ENCODE measurements at places on chromosomes 11 and 22.
A peak's percentile ranks its signal among the peaks of the same experiment; 100 is the strongest.

GRCh38 chr11:111302298-111302697 is 4.0 kb downstream of the POU2AF3 start:
- DNase-seq, result no peak

DNA sequence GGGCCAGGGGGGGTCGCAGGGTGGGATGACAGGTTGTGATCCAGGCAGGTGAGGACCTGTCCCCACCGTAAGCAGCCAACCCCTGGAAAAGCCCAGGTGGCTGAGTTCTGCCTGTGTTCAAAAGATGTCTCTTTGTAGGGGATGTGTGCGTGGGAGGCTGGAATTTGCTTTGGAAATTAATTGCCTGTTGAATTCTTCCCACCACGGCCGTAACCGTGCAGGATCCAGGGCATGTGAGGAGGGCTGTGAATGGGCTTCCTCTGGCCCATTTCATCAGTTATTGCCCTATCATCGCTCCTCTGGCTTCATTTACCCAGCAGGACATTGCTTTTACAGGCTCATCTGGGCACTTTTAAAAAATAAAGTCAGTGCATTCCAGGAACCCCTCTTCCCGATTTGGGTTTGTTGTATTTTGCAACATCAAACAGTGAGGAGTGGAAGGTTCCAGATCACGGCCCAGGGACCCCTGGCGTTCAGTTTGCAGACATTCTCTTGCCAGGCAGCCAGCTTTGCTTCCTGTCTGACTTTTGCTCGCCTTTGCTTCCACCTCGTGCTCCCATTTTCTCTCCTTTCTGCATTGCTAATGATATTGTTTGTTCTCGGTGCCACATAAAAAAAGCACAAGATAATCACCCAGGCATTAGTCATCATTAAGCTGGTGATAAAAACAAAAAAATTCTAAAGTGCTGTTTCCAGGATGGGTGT is 1306.6 kb downstream of the BRD1 start:
- no peak for DNase-seq

DNA sequence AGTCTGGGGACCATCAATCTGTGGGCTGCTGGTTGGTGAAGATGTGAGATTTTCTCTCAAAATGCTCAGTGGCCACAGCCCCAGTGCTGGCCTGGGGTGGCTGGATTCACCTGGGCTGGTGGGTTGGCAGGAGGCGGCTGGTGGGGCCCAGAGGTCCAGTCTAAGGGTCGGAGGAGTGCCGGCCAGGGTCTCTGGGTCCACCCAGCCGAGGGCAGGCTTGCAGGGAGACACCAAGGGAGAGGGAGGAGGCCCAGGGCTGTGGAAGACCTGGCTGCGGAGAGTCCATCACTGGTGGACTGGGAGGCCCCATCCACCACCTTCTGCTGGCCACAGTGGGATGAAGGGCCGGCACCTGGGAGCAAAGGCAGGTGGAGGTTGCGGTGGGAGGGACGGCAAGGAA is 582 bp upstream of the SHANK3 start:
- no peak for DNase-seq

DNA sequence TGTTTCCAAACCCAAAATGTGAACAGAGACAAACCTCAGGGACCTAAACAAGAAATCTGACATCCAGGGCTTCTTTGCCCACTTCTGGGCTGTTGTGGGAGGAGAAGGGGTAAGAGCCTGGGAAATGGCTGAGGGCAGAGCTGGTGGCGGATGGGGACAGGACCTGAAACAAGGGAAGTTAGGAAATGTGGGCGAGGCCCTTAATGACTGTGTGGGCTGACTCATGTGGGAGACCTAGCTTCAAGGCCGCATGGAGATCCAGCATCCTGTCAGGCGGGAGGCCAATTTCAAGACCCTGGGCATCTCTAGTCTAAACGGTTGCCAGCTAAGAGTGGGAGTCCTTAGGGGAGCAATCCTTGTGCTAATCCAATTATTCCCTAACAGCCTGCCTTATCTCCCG is 2.1 kb upstream of the OAF start:
- DNase-seq, result peak; percentile 63

- DNase-seq, result peak; percentile 92
Observed at GRCh38 chr11:102577182-102577581, 46.6 kb upstream of the MMP7 start.

GRCh38 chr11:30392221-30392784 is 69.4 kb downstream of the ARL14EP start:
- no peak for DNase-seq

- DNase-seq, result no peak
Observed at GRCh38 chr22:29480512-29481264, 670 bp downstream of the NEFH start.

DNA sequence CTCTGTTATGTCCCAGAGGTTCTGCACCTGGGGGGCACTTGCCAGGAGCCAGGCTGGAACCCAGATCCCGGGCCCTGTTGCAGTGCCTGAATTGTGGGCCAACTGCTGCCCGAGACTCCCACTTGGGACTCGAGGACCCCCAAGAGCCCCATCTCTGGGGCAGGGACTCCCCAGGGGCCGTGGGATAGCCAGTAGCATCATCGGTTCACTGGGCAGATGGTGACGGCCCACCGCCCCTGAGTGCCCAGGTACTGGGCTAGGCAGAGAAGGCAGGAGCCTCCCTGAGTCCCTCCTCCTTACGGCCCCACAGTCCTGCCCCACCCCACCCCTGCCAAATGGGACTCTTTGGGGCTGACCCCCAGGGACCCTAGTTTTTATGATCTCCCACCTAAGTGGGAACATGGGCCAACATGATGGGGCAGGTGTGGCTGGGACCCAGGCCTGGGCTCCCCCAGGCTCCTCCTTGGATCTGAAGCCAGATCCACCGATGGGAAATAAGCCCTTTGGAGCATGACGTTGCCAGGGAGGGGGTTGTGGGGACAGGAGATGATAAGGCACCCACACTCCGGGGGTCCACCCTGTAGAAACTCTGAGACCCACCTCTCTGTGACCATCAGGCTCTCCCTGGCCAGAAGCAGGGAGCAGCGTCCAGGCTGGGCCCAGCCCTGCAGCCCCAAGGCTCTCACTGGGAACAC is 94.5 kb upstream of the FGF3 start:
- DNase-seq, result no peak

DNA sequence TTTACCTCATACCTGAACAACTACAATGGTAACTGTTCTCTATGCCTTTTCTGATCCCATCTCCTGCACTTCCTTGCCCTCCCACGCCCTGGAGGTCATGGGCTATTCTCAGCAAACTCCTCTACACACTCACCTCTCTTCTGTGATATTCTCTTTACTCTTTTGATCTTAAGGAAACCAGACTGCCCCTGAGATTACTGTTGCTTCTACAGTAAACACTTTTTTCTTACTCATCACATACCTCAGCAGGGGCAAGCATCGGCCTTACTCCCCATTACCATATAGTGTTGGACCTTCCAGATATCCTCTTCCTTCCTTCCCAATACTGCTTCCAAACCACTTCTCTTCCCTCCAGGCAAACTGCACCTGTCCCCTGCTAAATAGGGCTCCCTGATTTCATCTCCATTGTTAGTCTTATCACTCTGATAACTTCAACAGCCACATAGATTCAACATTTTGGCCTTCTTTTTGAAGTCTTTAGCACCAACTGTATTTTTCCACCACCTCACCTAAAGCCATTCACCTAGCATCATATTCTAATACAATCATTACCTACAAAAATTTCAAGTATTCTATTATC is 141.2 kb downstream of the RBFOX2 start:
- DNase-seq, result no peak

- DNase-seq, result no peak
Observed at GRCh38 chr22:42837556-42837955, 19.5 kb downstream of the ARFGAP3 start.

DNA sequence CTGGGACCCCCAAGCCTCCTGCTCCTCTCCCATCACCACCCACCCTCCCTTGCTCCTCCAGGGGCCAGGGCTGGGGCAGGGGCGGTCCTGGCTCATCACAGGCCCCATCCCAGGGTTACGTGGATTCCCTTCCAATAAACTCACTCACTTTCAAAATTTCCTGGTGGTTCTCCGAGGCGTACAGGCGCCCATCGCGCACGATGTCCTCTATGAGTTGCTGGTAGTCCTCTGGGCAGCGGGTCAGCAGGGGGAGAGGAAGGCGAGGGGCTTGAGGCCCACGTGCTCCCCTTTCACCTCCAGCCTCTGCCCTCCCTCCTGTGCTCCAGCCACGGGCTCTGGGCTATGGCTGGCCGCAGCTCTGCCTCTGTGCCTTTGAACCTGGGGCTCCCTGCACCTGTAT is 20.5 kb upstream of the TTLL12 start:
- no peak for DNase-seq

DNA sequence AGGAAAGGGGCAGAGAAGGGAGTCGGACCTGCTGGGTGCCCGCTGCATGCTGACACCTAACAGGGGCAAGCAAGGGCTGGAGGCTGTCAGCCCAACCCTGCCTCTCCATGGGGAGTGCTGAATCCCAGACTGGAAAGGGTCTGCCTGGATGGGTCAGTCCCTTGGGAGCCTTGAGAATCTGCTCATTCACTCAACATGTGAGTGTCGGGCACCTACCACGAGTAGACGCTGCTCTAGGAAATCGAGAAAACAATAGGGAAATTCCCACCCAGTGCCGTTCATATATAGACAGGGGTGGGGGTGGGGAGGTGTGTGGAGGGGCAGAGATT is 4.4 kb upstream of the CTSD start:
- DNase-seq, result no peak

DNA sequence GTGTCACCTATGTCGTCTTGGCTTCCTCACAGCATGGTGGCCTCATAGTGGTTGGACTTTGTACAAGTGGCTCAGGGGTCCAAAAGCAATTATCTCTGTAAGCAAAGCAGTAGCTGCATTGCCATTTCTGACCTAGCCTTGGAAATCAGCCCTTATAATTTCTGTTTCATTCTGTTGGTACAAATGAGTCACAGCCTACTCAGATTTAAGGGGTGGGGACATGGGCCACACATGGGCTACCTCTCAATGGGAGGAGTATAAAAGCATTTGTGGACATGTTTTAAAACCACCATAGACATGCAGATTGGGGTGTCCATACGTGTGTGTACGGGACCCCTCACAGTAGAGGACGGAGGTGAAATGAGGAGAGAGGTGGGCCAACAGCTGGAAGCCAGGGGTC is 41.6 kb downstream of the CHRDL2 start:
- DNase-seq, result no peak

DNA sequence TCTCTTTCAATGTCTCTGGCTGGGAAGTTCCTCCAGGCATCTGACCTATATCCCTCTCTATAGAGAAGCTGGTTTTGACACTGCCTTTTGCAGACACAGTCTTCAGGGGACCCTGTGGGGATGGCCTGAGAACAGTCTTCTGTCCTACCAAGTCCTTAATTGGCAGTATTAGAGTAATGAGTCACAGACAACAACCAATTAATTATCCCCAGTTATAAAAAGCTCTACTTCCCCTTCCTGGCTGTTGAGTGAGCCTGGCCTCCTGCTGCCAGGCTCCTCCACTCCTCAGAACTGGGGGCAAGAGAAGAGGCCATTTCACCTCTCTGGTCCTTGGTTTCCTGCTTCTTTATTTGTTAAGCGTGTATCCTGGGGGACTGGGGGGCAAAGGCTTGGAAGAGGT is 41.2 kb upstream of the KLHL35 start:
- DNase-seq, result peak; percentile 57

GRCh38 chr11:2296913-2297622 is 4.7 kb downstream of the C11orf21 start:
- no peak for DNase-seq

DNA sequence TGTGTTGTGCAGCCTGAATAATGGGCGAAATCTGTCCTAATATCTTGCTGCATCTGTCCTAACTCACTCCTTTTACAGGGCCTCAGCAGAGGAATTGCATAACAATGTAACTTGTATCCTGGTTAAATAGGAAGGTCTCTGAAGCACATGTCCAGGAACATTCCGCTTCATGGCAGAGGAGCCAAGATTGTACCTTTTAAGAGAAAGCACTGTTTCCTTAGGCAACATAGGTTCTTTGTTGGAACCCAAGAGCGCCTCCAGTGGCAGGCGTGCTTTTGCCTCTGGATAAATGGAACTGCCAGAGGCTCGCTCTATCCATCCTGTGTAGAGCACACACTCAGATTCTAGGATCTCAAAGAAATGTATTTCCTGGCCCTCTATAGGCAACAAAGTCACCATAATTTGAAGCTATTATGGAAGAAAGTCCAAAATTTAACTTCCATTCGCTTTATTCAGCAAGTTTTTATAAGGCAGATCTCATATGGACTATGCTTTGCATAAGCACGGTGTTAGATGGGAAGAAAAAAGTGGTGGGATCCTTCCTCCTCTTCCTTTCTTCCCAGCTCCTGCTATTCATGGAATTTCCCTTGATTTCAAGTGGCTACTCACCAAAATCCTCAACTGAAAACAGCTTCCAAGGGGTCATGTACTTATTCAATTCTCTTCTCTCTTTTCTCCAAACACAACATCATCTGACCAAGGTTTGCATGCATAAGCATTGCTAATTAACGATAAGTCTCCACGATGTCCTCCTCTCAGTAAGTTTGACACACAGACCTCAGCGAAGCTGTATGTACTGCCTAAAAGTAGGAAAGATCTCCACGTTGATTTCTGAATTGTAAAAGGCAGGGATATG is at the start of gene BLID:
Gene BLID, minus strand, starts transcription at position 692 of the 856 bp plus-strand sequence. Its CDS starts 293 bp downstream, at position 399.
- no peak for DNase-seq

GRCh38 chr11:2802389-2803185 is 83.0 kb downstream of the CDKN1C start:
- no peak for DNase-seq

DNA sequence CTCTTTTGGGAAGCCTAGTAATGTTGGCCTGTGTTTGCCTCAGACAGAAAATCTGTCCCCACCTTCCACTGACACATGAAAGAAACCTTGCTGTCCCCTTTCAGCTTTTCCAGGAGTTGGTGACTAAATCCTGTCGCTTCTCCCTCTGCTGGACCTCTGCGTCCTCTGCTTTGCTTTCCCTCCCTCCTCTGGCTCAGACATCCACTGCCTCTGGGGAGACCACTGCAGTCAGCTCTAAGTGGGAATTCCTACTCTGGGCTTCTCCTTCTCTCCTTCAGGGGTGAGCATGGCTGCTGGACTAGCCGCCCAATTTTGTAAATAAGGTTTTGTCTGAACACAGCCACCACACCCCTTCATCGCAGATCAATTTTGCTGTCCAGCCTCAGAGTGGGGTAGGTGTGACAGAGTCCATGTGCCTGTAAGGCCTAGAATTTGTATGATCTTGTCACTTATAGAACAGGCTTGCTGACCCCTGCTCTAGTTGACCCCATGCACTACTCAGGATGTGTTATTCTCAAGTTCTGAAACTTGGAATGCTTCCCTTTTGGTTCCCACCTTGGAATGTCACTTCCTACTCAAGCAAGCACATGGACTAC is 23.0 kb downstream of the LRRC74B start:
- no peak for DNase-seq

- no peak for DNase-seq
Observed at GRCh38 chr22:45866126-45866645, 110.8 kb downstream of the WNT7B start.

- no peak for DNase-seq
Observed at GRCh38 chr11:2581151-2581930, 118.5 kb downstream of the KCNQ1OT1 start.

DNA sequence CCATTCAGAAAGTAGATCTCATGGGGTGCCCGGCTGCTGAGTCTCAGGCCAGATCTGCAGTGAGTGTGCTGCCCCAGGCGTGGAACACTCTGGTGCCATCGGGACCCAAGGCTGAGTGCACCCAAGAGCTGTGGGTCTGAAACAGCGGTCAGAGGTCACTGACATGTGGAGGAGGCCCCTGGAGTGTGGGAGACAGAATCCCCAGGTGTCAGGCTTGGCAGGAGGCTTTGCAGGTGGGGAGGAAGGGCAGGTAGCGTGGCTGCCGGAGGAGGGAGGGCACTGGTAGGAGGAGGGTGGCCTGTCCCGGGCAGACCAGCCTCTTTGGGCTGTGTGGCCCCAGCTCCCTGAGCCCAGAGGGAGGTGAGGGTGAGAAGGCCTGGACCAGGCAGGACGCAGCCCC is 31.7 kb upstream of the KRTAP5-6 start:
- DNase-seq, result no peak

GRCh38 chr11:47928426-47928825 is 51.9 kb upstream of the PTPRJ start:
- DNase-seq, result peak; percentile 42
